ENCODE measurements at places on chromosomes 2 and 18.

DNA sequence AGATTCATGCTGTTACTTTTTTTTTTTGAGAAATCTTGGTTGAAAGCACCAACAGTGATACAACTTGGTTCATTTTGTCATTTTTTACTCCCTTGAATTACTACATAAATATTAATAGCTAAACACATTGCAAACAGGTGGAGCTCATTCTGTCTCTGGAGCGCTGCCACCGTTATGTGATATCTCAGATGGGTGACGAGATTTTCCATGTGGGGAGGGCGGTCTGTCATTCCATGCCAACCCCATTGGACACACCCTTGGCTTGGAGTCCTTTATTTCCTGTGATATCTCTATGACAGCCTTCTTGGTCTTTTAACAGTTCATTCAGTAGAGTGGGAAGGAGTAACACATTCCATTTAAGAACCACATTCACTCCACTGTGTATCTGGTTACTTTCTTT, 794.8 kb downstream of the SATB2 start:
- DNase-seq, result no peak

DNA sequence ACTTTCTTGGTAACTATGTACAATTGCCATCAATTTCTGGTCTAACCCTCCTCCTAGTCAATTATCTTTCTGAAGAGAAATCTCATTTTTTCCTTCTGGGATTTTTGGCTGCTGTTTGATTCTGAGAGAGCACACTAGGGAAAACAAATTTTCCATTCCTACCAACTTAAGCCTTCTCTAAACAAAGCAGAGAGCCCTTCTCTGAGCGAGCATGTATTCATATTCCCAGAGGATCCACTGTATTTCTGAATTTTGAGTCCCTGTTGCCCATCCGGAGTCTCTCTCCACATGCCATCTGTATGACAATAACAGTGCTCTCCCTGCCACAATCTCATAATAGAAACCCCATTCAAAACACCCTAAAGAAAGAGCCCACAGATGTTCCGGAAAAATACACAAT, 78.5 kb downstream of the MAIP1 start:
- DNase-seq, result no peak

GRCh38 chr2:225472161-225472560, 72.7 kb downstream of the NYAP2 start:
- no peak for DNase-seq

- no peak for DNase-seq
Observed at GRCh38 chr18:62329691-62330454, 4.8 kb downstream of the TNFRSF11A start.

GRCh38 chr2:225272173-225272572, 127.3 kb upstream of the NYAP2 start:
- DNase-seq, result no peak

DNA sequence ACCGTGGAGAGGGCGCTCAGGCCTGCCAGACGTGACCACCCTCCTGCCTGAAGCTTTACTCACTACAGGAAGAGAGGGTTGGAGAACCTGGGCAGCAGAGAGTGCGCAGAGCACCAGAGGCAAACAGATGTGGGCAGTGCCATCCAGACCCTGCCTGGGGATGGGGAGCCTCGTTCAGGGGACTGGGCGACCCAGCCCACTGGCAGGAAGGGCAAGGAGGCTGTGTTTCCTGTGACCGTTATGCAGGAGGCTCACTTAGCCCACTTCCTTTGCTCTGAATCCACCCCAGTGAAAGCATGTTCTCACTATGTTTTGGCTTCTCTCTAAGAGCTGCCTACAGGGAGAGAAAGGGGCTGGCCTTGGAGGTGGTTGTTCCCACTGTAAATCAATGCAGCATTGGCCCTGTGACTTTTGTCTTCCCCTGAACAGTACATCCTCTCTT, 23.0 kb upstream of the ACKR3 start:
- DNase-seq, result no peak

GRCh38 chr18:13300029-13300428, 81.5 kb downstream of the LDLRAD4 start:
- no peak for DNase-seq

- no peak for DNase-seq
Observed at GRCh38 chr2:122150524-122151280, 395.3 kb downstream of the TSN start.

DNA sequence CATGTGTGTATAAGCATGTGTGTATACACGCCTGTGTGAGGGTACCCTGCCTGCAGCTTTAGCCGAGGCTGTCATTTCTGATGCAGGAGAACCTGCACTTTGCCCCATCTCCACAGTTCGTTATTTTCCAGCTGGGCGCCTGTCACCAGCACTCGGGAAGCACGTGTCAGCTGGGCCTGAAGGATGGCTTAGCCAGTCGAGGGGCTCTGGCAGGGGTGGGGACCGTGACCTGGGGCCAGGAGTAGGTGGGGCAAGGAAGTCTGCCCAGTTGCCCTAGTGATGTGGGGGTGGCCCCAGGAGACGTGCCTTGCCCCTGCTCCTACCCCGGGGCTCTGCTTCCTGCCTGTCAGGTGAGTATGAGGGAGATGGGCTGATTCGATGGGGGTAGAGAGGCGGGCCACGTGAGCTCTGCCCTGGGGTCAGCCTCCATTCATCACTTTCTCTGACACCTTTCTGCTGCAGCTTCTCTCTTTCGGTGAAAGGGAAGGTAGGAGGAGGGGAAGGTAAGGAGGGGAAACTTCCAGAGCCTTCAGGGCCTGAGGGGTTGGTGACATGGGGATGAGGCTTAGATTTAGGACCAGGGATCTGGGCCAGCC, 130.6 kb upstream of the SKOR2 start:
- no peak for DNase-seq

DNA sequence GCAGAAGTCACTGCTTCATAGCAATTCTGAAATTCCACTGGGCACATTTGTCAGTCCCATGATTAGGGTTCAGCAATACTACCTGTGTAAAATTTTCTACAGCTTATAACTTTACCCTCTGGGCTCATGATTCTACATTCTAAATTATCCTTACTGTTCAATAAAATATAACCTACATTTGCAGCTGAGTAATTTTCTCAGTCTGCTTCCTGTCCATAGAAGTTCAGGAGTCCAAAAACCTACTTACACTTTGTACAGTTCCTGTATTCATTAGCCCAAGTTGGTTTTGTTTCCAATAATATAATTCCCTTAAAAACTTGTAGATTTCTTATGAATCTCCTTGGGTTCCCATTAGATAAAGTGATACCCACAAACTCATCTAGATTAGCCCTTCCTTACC, 295.3 kb downstream of the SP3 start:
- DNase-seq, result no peak

DNA sequence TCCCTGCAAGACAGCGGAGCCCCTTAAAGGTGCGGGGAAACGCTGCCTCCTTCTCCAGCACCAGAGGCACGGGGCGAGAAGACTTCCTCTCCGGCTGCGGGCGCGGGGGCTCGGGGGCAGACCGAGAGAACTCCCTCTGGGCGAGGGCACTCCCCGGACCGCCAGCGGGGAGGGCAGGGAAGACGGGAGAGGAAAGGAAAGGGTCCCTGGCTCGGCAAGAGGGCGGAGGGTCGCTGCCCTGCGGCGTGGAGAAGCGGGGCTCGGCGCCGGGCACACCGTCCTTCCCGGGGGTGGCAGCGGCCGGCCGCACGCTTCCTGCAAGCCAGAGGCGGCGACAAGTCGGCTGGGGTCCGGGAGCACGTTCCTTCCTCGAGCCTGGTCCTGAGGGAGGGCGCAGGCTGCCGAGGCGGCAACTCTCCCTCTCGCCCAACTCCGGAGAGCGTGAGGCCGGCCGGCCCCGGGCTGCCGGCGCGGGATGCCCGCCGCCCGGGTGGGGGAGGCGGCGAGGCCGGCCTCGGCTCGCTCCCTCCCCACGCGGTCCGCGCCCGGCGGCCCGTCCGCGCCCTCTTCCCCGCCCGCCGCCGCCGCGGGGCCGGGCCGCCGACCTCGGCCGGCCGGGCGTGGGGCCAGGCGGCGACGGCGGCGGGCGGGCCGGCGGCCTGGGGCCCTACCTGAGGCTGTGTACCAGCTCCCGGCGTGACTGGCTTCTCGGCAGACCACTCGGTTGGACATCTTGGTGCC, 1.1 kb downstream of the MEMO1 start:
- DNase-seq, result peak; percentile 75

GRCh38 chr18:44654573-44654972, 26.1 kb upstream of the SETBP1 start:
- DNase-seq, result no peak

- DNase-seq, result no peak
Observed at GRCh38 chr2:138395565-138396306, 105.8 kb upstream of the SPOPL start.

- no peak for DNase-seq
Observed at GRCh38 chr2:100425107-100425506, 7.6 kb upstream of the CHST10 start.

- DNase-seq, result no peak
Observed at GRCh38 chr18:47883771-47884413, 46.6 kb downstream of the SMAD2 start.

DNA sequence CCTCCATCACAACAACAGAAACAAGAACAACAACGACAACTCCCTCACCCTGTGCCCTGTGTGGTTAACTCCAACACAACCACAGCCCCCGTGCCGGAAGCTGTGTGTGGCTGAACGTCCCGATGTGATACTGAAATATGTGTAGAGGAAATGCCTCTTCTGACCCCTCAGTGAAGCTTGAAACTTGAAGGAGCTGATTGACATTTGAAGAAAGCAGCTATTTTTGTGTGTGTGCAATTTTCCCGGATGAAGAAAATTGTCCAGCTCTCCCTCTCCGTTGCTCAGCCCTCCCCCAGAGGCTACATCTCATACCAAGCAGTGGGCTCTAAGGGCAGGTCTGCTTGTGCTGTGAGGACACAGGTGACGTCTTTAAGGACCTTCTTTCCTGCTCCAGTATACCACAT, 173.8 kb downstream of the ICOS start:
- no peak for DNase-seq

DNA sequence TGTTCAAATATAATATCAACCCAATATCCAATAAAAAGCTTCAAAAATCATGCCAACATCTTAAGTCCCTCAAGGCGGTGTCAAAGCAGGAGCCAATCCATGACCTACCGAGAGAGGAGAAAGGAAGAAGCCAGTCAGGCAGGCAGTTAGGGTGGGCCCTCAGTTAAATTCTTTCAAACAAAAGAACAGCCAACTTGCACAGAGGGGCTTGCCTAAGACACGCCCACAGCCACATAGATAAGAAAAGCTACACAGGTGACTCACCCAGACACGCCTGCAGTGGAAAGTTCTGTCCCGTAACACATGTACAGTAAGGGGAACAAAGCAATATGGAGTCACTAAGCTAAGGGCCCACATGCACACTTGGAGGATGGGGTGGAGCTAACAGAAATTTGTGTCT, 61.3 kb downstream of the SP110 start:
- DNase-seq, result no peak

DNA sequence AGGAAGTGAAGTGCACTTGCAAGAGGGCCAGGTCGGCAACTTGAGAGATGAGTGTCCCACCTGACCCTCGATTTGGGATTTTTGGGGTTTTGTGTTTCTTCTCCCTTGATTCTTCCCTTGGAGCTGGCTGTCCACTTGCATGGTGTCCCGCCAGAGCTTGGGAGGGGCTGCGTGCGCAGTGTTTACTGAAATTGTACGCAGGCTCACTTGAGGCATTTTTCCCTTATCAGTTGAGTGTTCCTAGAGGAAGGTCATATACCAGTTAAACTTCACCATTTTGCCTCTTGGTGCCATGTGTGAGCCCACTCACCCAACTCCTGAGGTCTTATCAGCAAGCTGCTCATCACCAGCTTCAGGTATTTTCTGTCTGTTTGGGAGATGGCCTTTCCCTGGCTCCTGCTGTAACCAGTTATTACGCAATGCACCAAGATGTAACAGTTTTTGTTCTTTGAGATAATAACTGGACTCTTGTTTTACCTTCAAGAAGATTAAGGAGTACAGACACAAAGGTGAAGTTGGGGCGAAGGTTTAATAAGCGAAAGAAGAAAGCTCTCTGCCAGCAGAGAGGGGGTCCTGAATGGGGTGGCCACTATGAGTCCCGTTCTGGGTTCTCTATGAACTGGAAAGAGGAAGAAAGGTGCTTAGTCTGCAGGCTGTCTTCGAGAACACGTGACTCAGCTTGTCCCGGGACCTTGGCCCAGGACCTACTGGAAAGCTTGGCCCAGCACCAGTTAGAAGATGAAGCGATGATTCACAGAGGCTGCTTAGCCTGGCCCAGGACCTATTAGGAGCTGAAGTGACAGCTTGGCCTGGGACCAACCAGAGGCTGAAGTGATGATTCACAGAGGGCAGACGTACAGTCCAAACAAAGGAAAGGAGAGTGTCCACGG, 21.5 kb upstream of the TXNL4A start:
- DNase-seq, result peak; percentile 88

DNA sequence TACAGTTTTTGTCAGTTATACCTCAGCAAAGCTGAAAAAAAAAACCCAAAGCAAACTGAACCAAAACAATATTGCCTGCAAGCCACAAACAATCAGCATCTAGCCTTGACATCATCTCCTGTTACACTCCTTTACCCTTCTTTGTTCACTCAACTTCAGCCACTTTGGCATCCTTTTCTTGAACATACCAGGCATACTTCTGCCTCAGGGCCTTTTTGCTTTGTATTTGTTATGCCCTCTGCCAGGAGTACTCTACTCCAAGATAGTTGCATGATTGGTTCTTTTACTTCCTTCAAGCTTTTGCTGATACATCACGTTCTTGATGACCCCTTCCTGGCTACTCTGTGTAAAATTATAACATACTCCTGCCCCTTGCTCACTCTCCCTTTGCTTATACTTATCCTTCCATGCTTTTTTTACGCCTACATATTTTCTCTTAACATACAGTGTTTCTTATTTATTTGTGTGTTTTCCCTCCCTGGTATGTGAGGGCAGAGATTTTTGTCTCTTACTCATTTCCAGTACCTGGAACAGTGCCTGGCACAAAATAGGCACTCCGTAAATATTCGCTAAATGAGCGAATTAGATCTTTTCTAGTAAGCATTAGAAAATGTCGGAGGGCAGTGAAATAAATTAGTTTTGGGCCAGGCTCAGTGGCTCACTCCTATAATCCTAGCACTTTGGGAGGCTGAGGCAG, 12.7 kb downstream of the ABI2 start:
- DNase-seq, result no peak

DNA sequence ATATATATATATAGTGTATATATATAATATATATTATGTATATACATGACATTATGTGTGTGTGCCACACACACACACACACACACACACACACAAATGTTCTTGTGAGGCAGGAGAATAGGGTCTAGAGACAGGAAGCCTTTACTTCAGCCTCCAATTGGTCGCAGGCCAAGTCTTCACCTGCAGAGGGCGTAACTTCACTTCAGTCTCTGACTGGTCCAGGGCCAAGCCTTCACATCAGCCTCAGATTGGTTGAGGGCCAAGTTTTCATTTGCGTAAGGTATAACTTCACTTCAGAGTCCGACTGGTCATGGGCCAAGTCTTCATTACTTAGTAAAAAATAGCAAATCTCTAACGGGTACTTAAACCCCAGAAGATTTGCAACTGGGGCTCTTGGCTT, 13.2 kb upstream of the SS18 start:
- no peak for DNase-seq

DNA sequence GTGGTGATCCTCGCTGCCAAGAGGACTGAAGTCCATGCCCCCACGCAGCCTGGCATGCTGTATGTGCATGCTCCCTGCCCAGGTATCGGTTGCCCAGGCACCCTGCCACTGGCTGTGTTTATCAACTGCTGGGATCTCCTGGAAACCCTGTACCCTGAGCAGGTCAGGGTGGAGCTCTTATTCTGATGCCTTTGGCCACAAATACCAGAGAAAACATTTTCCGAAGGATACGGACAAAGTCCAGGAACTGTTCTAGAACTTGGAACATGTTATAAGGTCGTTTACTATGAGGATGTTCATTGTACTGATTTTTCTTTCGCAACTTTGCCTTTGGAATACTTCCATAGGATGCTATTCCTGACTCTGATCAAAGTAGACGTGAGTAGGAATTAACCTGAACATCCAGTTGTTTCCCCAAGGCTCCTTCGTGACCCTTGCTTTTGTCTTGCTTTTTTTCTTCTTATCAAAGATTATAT, 55.2 kb downstream of the TMEM17 start:
- no peak for DNase-seq
